ENCODE measurements at places on chromosomes 3 and 15.

- DNase-seq, result no peak
Observed at GRCh38 chr3:108113975-108114374, 23.1 kb upstream of the CD47 start.

GRCh38 chr3:152719264-152719663 is 115.7 kb upstream of the P2RY1 start:
- no peak for DNase-seq

- no peak for DNase-seq
Observed at GRCh38 chr3:147655236-147655635, 246.1 kb downstream of the ZIC1 start.

- no peak for DNase-seq
Observed at GRCh38 chr15:40306908-40307307, 827 bp downstream of the PLCB2 start.

DNA sequence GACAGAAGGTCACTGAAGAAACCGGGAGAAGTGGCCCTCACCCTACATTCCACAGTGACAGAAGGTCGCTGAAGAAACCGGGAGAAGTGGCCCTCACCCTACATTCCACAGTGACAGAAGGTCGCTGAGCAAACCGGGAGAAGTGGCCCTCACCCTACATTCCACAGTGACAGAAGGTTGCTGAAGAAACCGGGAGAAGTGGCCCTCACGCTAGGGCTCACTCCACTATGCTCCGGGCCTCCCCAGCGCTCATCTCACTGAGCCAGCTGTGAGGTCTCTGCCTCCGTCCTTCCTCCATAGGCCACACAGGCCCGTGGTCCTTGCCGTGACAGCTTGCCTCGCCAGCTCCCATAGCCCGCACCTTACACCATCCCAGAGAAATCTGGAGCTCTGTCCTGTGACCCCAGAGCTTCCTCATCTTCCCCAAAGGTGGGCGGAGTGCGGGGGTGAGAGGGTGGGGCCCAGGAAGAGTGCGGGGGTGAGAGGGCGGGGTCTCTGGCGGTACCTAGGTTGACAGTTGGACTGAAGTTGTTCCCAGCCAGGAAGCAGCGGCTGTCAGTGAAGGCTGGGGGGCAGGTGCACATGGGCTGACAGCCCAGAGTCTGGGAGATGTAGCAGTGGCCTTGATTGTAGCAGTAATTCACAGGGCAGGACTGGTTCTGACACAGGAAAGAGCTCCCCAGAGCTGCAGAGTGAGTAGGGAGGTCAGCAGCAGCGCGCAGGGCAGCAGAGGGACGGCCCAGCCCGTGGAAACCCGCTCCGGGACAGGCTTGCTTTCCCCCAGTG is 32.0 kb downstream of the MUC20 start:
- DNase-seq, result no peak

DNA sequence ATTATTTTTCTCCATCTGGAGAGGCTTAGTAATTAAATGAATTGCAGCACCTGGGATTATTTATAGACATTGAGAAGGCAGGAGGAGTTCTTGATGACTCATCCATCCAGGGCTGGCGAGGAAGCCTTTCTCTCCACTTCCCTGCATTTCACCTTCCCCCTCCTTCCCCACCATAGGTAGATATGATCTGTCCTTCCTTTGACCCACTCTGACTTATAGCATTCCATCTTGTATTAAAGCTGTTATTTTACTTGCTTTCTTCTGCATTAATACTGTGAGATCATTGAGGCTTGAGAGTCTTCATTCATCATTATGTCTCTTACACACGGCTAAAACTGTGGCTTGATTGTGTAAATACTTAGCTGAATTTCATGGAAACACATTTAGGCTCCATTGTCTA is 288.8 kb downstream of the FEZF2 start:
- DNase-seq, result no peak

DNA sequence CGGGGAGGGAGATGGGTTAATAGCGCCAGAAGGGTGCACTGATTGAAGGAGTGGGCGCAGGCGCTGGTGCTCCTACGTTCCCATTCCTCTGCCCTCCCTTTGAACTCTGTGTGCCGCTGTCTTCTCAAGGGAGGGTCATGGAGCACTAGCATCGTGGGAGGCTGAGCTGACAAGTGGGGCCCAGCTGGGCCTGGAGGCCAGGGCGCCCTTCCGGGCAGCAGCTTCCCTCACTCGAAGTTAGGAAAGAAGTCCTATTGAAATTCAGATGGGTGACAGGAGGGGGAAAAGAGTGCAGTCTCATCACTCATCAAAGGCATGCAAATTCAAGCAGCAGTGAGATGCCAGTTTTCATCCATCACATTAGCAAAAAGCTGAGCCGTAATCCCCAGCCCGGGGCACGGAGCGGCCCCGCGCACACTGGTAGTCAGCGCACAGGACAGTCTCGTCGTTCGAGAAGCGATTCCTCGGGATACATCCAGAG is 128.2 kb downstream of the LRRK1 start:
- DNase-seq, result no peak

GRCh38 chr3:98962951-98963350 is 61.5 kb upstream of the DCBLD2 start:
- DNase-seq, result no peak

DNA sequence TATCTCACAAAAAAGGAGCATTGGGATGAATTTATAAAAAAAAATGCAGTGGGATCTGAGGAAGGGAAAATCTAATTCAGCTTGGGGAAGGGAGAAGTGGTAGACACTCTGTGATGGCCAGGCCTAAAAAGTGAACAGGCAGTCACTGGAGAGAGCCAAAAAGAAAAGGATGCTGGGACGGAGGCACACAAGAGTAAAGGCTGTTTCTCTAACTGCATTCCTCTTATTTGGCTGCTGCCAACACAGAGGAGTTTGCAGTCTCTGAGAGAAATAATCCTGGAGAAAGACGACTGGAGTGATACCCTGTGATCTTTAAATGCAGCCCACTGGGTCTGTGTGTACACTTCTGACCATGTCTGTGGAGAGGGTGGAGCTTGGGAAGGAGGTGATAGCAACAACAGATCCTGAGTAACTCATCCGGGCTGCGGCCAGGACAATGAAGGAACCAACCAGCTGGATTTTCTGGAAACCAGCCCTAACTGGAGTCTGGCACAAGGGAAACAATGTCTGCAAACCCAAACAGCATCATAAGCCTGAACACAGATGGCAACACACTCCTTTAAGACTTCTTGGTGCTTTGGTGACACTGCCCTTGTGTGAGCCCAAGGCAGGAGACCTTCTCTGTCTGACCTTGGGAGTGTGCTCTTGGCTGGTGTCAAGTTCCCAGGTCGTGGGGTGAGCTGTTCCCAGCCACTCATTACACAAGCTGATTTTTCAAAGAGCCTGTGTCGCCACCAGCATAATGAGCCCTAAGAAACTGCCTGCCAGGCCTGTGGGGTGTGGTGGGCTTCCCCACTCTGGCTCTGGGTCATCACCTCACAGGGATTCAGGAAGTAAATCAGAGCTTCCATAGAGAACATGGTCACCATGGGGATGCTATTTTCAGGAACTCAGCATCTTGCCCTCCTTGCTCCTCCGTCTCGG is 8.0 kb downstream of the FYCO1 start:
- DNase-seq, result no peak

DNA sequence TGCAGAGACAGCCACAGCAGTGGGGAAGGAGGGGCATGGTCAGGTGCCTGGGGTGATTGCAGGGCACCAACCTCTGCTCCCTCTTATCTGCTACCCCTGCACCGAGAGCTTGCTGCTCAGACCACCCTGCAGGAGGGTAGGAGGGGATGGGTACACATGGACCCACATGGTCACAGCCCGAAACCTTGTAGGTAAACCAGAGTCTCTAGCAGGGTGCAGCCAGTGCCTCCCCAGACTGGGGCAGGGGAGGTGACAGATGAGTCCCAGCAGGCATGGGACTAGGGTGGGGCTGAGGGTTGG is 49.2 kb downstream of the FAH start:
- no peak for DNase-seq

- no peak for DNase-seq
Observed at GRCh38 chr3:190825386-190826016, 37.0 kb downstream of the GMNC start.

DNA sequence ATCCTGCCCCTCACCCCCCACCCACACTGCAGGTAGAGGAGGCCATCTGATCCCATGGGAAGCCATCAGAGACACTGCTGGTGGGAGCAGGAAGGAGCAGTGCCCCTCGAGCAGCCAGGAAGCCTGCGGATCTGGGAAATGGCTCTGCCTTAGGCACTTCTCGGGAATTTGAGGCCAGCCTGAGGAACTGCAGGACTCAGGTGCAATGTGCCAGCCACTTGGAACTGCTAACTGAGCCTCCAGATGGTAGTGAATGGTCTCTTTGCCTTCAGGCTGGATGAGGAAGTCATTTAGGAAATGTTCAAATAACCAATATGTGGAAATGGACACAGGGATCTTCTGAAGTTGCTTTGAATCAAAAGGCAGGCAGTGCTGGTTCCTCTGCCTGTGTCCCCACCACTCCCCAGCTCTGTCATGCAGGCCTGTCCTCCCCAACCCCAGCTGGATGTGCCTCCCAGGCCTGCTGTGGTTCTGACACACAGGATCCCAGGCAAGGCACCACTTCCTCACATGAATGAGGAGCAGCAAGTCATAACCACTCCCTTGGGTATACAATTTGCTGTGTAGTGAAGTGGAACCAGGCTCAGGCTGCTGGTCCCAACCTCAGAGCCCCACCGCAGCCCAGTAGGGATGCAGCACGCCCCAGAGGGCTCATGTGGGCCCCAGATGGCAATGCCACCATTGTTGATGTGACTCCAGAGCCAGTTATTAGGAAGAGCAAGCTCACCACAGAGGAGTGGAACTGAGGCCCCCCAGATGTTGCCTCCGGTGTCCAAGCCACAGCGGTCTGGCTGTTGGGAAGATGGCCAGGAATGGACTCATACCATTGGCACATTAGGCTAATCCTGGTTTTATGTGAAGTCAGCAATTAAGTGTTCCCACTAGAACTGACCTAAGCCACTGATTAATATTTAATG is 46.5 kb upstream of the LIMD1 start:
- no peak for DNase-seq

- DNase-seq, result no peak
Observed at GRCh38 chr3:134748698-134749097, 46.4 kb upstream of the EPHB1 start.

DNA sequence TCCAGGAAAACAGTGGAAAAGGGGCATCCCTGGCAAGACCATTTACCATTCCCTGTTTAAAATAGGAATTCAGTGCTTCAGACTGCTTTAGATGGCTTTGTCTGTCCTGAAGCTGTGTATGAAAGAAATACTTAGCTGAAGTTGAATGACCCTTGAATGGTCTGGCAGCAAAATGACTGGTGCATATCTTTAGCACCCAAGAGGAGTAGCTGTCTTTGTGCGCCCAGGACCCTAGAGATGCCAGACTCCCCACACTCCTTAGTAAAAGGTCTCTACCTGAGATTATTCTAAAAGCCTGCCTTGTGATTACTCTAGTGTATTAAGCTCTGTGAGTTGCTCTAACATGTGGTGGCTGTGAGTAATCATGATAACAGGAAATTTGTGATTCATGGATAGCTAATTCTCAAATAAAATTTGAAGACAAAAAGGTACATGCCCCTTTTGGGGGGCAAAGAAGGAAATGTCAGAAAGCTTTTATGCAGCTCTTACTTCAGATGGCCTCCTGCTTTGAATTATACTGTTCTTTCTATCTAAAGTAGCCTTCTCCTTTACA is 3.2 kb downstream of the MAPKBP1 start:
- no peak for DNase-seq

DNA sequence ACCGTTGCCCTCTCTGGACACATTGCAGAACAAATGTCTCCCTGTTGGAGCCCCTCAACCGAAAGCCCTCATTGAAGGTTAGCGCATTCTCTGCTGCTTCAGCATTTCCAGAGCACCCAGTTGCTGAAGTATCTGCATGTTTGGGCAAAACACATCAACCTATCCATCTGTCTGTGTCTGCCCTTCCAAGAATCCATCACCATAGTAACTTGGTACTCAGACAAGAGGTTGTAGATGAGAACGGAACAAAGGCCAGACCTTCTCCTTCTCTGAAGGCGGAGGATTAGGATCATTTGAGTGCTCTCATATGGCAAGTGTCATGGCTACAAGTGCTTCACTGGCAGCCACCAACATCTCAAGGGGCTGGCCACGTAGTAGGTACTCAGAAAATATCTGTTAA is 23.1 kb upstream of the RHO start:
- no peak for DNase-seq

DNA sequence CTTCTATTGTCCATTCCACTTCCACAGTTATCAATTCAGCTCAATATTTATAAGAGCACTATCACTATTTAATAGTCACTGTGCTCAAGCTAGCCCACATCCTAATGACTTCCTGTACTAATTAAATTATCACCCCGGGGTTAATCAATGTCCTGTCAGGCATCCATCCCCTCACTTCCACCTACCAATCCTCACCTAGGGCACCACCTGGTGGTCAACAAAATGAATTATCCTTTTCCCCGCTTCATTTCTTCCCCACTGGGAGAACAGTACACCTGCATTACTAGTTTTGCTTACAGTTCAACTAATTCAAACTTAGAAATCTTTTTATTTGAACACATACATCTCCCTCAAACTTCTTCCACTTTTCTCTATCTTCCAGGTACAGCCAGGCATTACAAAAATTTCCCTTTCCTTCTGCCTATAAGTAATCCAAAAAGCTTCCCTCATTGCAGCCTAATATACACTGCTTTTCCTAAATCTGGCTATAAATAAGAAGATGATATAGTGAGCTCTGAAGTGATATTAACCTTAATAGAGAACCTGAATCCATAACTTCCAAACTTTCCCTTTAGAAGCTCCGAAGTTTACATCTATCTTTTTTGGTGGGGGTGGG is 68.5 kb downstream of the TMCC1 start:
- no peak for DNase-seq

- no peak for DNase-seq
Observed at GRCh38 chr15:45155739-45156138, 25.9 kb downstream of the DUOX1 start.

GRCh38 chr3:137032465-137033120 is 74.8 kb downstream of the IL20RB start:
- DNase-seq, result peak; percentile 80

DNA sequence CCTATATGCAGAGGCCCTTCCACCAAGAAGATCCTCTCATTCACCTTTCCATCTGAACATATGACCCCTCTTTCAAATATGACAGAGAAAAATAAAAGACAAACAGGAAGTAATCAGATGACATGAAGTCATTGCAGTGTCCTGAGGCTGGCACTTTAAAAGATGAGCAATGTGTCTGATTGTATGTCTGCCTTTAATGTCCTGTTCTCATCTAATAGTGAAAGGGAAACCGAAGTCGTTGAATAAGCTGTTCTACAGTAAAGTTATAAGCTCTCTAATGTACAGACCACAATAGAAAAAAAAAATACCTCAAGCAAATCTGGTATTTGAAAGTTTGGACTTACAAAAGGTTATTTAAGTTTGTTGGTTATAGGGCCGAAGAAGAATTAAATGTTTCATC is 243.0 kb downstream of the CLSTN2 start:
- DNase-seq, result no peak

- no peak for DNase-seq
Observed at GRCh38 chr15:57525581-57525980, 66.1 kb upstream of the MYZAP start.

DNA sequence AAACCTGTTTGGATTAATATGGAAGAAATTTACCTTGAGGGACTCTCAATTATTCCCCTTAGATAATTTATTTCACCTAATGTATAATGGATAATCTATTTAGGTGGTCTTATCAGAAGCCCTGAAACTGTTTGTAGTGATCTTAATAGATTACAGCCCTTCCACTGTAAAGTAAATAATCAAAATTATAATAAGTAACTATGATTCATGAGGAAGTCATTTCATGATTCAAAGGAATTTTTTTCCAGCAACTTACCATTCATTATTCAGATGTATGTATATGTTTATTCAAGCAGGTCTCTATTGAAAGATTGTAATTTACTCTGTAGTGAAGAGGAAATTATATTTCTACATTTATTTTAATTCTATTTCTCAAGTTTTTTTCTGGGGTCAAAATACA is 250.6 kb upstream of the ROBO1 start:
- DNase-seq, result no peak

- DNase-seq, result no peak
Observed at GRCh38 chr3:105518203-105518602, 151.5 kb downstream of the ALCAM start.
